IMR-90 (cell line): ENCODE measurements at places on chromosomes 13 and 19.

DNA sequence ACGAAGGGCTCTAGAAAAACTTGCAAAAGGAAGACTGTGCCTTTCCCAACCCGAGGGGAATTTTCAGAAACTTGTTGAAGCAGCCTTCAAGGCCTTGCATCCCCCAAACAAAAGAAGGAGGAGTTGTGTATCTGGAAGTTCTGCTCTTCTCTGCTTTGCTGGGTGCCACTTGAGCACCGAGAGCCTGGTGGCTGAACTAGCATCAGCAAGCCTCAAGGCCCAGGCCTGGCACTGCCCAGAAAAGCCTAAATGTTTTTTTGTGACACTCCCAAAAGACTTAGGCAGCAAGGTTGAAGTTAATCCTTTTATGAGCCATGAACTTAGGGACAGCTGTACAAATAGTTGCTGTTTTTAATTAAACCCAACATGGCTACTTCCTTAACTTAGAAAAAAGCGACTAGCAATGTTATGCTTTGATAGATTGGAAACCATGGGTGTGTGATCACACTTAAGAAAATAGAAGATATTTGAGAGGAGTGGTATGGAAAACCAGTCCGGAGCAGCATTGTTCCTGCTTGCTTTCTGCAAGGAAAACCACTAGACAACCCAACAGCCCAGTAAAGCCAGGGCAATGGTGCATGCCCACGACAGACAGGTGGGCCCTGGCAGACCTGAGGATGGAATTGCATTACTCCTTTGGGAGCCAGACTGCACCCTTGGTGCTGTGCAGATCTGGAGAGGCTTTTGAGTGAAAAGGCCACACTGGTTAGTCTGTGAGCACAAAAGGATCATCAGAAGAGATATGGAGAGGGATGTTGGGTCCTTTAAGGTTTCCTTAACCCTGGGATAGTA lies 788 bp upstream of the DLEU7 start:
- no peak for DNase-seq

DNA sequence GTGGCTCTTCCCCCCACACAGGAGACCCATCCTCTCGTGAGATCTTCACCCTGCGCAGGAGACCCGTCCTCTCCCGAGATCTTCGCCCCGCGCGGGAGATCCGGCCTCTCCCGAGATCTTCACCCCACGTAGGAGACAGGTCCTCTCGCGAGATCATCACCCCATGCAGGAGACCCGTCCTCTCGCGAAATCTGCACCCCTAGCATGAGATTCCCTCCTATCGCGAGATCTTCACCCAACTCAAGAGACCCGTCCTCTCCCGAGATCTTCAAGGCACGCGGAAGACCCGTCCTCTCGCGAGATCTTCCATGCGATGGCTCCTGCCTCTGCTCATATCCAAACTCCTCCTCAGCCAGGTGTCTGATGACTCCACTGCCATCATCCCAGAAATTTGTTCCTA lies 24.3 kb downstream of the LAIR2 start:
- no peak for DNase-seq

GRCh38 chr19:46977548-46977947 lies 42.1 kb upstream of the NPAS1 start:
- no peak for DNase-seq

GRCh38 chr19:55611983-55612645 lies 6.7 kb downstream of the ZNF865 start:
- no peak for DNase-seq

DNA sequence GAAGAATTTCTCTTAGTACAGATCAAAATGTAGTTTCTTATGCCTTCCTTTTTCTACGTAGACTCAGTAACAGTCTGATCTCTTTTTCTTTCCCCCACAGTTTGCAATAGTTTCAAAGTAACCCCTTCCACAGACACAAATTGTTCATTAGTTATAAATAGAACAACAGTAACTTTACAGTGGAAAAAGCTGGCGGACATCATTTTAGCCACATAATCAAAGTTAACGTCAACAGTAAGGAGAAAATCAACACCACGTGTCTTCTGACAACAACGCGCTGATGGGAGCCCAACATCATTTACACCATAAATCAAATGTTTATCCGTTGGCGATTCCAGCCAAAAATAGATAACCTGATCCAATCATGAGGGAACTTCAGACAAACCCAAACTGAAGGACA lies 76.8 kb downstream of the ANKRD10 start:
- DNase-seq, result no peak

GRCh38 chr13:97848886-97849285 lies 104.6 kb upstream of the IPO5 start:
- DNase-seq, result no peak

GRCh38 chr19:40619333-40620160 lies 18.4 kb downstream of the LTBP4 start:
- no peak for DNase-seq

- no peak for DNase-seq
Measured at GRCh38 chr19:54137699-54138488, at the start of gene CNOT3. Gene CNOT3, plus strand, starts transcription at chr19:54137762. Its CDS starts 5,217 bp downstream, at chr19:54142979.

GRCh38 chr13:91355826-91356710 lies 8.6 kb downstream of the MIR17HG start:
- no peak for DNase-seq

- DNase-seq, result no peak
Measured at GRCh38 chr19:53541971-53542370, 4.0 kb downstream of the ZNF331 start.

GRCh38 chr19:33771384-33772101 lies 25.1 kb upstream of the KCTD15 start:
- DNase-seq, result peak; percentile 41

GRCh38 chr13:99009987-99010551 lies 32.2 kb upstream of the DOCK9 start:
- DNase-seq, result no peak

DNA sequence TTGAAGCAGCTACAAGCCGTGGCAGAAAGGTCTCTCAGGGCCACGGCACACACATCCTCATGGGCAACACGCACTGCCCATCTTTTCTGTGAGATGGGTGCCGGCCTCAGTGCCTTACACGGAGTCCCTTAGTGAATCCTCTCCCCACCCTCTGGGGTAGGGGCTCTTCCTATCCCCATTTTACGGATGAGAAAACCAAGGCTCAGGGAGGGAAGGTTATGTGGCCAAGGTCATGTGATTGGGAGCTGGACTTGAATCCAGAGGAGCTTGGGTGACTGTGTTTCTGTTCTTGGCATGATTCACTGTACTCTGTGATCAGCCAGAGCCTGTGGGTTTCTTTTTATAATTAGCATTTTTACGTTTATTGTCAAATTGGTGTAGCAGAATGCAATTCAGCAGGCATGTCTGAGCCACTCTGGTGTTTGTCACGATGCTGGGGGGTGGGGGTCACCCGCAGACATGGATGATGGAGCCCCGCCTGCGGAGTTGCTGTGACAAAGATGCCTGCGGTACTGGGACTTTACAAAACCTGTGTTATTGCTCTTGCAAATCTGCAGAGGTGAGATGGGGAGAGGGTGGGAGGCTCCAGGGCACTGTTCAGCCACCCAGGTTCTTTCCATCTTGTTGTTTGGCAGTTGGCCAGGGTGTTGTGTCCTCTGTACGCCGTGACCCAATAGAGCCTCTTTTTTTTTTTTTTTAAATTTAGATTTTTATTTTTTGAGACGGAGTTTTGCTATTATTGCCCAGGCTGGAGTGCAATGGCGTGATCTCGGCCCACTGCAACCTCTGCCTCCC lies 4.5 kb downstream of the SCN1B start:
- no peak for DNase-seq

- no peak for DNase-seq
Measured at GRCh38 chr13:74550039-74550438, 415.8 kb upstream of the KLF12 start.

DNA sequence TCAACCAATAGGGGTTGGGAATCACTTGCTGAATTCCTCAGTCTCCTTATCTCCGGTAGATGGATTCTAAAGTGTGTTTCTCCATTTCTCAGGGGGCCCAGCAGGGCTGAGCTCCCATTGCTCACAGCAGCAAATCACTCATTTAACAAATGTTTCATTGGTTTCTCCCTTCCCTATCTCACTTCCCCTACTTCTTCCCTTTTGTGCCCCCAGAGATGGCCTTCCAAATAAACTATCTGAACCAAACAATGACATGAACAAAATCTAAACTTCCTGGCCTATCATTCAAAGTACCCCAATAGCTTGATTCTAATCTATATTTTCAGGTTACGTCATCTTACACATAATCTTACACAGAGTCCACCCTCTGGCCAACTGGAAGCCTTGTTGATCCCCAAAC lies 60.4 kb downstream of the DLEU7 start:
- DNase-seq, result no peak

GRCh38 chr19:15926484-15926883 lies 7.8 kb downstream of the CYP4F11 start:
- DNase-seq, result no peak

DNA sequence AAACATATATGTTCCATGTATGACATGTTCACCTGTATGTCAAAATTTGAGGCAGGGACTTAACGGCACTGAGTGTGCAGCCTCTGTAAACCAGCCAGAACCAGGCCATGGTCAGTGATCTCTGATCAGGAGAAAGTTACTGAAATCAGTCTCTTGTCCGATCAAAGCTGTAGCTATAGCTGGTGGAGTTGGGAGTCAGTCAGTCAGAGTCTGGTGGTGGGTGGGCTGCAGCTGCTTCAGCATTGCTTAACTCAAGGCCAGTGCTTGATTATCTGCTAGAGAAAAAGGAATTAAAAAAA lies 78.3 kb downstream of the ANKRD10 start:
- DNase-seq, result no peak

DNA sequence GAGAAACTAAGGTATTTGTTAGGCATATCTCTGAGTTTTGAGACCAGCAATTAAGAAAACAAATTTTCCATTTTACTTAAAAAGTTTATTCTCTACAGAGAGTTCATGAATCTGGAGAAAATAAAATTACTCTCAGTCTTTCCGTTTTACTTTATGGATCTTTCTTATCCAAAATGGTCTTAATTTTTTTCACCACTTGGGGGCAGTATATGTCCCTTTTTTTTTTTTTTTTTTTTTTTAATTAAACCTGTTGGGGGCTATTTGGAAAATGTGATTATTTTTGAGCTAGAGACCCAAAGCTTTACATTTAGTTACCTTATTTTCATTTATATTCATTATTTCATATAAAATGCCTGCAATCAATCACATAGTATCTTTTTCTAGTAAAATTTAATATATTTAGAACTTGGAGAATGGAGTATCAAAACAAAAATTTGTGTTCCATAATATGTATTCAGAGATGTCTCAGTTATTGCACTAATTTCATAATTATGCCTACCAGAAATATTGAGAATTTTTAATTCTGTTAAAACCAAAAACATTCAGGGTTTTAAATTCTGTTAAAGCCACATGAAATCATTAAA lies 27.1 kb downstream of the PIBF1 start:
- DNase-seq, result peak; percentile 6

GRCh38 chr19:2468596-2468995 lies 7.3 kb upstream of the GADD45B start:
- no peak for DNase-seq

DNA sequence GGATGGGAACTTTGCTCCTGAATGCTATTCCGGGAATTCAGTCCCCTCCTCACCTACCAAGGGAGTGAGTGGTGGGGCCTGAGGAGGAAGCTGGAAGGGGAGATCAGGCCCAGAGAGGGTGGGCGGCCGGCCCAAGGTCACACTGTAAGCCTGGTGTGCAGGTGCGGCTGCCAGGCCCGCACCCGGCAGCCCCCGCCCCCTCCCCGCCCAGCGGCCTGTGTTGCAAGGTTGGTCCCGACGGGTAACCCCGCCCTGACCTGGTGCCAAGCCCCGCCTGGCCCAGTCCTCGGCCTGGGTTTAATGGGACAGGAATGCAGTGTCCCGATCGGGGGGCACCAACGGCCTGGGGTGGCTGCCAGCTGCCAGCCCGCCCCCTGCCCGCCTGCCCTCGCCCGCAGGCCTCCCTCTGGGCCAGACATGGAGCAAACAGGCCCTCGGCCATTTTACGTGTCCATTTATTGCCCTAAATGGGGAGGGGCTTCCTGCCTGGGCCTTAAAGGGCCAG lies 5.5 kb downstream of the ZBTB7A start:
- no peak for DNase-seq

DNA sequence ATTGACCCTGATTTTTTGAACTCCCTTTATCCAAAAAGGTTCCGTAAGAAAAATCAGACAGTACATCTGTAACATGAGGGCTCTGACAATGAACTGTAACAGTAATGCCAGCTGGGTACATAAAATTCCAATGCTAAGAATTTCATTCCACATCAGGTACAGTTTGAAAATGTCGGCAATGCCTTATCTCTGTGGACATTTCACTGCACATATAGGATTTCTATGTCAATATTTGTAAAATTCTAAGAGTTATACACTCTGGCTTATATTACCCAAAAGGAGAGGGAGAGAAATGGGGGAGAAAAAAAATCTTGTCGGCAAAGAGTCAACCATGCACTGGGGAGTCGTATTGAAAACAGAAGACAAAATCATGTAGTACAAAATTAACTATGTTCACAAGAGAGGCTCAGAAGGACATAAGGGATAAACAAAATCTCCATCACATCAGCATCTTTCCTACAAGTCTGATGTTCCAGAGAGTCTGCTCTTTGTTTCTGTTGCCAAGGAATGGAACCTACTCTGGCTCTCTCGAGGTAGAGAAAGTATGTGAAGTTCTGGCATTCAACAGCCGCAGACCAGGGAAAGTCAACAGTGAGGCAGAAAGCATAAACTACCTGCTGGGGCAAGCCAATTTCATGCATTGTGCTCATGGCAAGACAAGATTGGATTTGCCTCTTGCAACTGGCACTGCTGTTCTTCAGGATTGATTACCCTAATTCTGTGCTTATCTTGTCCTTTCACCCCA lies 72.4 kb downstream of the STARD13 start:
- no peak for DNase-seq

GRCh38 chr19:52941941-52942385 lies 18.7 kb upstream of the ZNF888 start:
- peak; percentile 20 for DNase-seq

DNA sequence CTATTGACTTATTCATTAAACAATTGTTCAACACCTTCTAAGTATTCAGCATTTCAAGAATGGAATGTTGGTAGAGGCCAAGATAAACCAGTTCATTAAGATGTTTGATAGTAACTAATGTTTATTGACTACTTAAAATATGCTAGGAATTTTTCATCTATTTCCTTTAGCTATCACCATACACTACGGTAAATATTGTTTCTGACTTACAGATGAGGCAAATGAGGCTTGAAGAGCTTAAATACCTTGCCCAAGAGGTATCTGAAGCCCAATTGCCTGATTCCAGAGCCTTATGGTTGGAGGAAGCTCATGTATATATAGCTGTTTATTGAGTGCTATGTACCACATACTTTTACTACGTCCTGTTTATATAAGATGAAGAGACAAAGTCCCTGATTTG lies 286.2 kb downstream of the NDFIP2 start:
- DNase-seq, result no peak

DNA sequence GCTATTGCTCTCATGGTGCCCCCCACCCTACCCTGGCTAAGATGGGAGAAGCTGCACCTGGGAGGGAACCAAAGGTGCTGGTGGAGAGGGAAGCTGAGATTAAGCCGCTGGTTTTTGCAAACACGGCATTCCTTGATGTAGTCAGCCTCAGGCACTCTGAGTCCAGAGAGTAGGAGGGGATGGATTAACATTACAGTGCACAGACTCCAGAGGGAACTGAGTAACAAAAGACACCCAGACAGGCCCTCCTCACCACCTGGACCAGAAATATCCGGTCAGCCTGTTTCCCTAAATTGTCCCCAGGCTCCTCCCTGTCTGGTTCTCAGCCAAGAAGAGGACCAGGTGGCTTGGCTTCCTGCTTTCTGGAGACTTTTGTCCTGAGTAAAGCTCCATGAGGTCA lies 28.9 kb upstream of the PABPC3 start:
- no peak for DNase-seq
